ENCODE measurements at places on chromosomes 13 and 19.

DNA sequence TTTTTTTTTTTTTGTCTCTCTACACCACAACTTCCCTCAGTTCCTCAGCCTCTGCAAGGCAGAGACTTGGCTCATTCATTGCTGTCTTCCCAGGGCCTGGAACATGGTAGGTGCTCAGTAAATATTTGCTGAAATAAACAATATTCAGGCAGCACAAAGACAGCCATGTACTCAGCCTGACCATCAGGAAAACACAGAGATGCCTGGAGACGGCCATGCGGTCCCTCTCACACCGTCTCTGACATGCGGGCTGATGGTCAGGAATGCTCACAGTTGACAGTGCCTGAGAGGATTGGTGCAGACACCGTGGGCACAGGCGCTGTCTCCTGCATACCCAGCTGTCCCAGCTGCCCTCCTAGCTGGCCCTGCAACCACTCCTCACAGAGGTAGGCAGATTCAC lies 924 bp downstream of the PRAM1 start:
- no peak for DNase-seq

DNA sequence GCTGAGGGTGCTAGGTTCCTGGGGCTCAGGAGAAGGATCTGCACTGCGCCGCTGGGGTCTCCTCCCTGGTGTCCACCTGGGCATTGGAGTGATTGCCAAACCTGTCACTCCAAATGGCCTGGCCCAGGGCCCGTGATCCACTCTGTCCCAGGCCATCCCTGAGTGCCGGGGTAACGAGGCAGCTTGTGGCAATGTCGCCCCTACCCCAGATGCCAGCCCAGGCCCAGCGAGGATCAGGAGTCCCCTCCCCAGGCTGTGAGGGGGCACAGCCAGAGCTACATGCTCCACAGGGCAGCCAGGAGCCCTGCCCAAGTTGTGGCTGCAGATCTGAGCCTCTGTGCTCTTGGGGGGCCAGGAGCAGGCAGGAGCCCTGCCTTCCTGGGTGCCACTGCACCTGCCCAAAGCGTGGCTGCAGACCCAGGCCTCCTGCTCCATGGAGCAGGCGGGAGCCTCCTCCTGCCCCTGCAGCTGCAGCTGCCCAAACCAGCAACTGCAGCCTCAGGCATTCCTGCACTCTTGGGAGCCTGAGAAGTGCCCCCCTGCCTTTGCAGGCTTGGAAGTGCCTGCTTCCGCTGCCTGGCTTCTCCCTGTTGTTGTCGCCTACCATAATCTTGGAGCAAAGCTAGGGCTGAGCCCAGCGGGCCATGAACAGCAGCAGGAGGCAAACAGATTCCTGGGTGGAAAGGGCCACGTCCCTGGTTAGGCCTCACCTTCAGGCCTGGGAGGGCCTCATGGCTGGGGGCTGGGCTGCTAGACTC lies 4.6 kb downstream of the IGFL4 start:
- no peak for DNase-seq

GRCh38 chr19:49468746-49469447 lies 5.1 kb upstream of the FLT3LG start:
- DNase-seq: peak; percentile 95

- DNase-seq: no peak
Measured at GRCh38 chr19:41859213-41859617, 840 bp upstream of the RPS19 start.

- DNase-seq: no peak
Measured at GRCh38 chr13:107788464-107789165, 426.7 kb downstream of the LIG4 start.

- no peak for DNase-seq
Measured at GRCh38 chr13:35714121-35714520, 237.6 kb upstream of the MAB21L1 start.

DNA sequence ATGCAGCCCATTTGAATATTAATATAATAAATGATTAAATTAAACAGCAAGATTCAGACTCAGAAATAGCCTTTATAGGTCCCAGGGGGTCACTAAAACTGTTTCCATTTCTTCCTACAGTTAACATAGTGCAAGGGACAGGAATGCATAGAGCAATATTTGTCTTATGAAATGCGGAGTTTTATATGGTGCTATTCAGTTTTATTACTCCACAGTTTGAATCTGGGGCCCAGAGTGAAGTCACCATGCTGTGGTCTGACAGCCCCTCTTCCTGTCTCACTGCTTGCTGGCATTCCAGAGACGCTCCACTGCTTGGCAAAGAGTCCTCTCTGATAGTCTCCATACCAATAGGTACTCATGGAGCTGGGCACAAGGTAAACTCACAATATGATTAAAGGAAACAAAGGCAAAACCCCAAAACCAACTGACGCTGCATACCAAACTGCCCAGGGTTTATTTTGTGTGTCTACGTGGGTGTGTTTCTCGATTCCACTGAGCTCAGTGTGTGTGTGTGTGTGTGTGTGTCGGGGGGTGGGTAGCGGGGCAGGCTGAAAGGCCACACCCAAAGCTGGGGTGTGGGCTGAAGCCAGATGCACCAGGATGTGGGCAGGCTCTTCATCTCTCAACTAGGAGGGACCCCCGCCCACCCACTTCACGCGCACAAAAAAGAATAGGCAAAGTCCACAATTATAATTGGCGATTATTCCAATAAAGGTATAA lies 277.9 kb downstream of the TSHZ3 start:
- no peak for DNase-seq

DNA sequence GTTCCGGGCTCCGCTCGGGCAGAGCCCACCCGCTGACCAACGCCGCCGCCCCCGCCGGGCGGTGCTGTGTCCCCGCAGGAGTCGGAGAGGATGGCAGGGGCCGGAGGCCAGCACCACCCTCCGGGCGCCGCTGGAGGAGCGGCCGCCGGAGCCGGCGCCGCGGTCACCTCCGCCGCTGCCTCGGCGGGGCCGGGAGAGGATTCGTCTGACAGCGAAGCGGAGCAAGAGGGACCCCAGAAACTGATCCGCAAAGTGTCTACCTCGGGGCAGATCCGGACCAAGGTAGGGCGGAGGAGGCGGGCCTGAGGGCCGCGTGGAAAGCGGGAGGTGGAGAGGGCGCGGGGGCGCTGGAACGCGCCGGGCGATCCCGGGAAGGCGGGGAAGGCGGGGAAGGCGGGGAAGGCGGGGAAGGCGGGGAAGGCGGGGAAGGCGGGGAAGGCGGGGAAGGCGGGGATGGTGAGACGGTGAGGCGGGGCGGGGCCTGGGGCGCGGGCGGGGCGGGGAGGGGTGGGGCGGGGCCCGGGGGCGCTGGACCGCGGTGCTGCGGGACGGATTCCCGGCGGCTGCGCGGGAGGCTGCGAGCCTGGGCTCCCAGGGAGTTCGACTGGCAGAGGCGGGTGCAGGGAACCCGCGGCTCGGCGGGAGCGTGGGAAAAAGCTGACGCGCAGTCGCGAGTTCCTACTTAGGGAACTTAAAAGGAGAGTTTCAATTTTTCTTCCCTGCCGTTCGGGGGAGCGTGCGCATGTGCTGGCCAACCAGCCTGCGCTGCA lies 421 bp downstream of the DGKH start:
- no peak for DNase-seq

- no peak for DNase-seq
Measured at GRCh38 chr13:74771964-74772363, 637.8 kb upstream of the KLF12 start.

- no peak for DNase-seq
Measured at GRCh38 chr13:79222427-79223205, 183.4 kb downstream of the RBM26 start.

DNA sequence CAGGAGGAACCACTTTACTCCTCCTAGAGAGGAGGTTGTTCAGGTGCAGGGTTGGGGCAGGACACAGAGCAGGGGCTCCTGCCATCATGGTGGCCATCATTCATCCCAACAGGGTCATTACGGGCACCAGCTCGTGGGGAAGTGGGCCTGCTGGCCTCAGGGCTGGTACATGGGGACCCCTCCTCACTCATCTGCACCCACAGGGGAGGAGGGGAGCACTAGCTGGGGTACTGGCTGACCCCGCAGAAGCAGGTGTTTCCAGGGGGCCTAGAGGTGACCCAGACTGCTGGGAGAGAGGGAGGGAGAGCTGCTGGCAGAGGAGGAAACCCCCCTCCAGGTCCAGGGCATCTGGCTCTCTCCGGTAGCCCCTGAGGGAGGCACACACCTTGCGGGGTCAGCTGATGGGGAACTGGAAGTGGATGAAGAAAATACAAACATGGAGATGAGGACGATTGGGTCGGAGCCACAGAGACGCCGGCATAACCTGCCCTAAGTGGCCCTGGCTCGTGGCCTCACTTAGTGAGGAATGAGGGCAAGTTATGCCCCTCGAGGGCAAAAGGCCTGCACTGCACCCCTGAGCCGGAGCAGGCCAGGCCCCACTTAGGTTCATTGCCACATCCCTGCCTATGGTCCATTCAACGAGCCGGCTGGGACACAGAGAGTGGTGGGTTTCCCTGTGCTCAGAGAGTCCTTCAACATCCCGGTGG lies 76.2 kb downstream of the SOX1 start:
- DNase-seq: no peak

- DNase-seq: no peak
Measured at GRCh38 chr19:53980539-53981375, 10.7 kb upstream of the CACNG6 start.

GRCh38 chr13:106083620-106084350 lies 451.7 kb downstream of the EFNB2 start:
- no peak for DNase-seq

DNA sequence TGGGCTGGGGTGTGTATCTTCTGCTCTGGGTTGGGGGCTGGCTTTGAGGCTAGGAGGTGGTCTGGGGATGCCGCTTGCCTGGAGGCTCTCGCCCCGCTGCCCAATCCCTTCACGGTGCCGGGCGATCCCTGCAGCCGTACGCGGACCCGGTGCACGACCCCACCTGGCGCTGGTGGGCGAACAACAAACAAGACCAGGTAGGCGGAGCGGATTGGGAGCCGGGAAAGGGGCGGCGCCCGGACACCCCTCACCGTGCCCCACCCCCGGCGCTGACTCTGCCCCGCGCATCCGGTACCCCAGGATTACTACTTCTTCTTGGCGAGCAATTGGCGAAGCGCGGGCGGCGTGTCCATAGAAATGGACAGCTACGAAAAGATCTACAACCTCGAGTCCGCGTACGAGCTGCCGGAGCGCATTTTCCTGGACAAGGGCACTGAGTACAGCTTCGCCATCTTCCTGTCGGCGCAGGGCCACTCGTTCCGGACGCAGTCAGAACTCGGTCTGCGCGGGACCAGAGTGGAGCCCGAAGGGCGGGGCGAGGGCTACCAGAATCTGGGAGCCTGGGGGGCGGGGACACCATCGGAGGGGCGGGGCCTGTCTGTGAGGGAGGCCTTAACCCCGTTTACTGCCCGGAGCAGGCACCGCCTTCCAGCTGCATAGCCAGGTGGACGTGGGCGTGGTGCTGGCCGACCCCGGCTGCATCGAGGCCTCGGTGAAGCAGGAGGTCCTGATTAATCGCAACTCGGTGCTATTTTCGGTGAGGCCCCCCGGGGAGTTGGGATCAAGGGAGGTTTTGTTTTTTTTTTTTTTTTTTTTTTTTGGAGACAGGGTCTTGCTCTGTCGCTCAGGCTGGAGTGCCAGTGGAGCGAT lies 12.1 kb upstream of the PSMD8 start:
- DNase-seq: no peak

GRCh38 chr13:107545946-107546502 lies 669.3 kb downstream of the LIG4 start:
- DNase-seq: no peak

GRCh38 chr19:32498648-32499200 lies 82.3 kb upstream of the PDCD5 start:
- peak; percentile 63 for DNase-seq

DNA sequence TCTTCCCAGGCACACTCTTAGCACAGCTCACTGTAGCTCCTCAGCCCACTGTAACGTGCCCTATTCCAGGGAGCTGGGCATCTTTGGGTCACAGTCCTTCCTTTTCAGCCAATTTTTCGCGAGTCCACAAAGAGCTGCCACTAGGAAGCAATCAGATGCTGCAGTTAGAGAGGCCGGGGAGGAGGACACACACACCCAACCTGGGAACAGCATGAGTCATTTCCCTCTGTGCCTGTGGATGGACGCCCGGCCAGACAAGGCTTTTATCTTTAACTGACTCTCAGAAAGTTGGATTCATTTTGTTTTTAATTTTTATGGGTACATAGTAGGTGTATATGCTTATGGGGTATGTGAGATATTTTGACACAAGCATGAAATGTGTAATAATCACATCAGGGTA lies 918.6 kb downstream of the UQCRFS1 start:
- no peak for DNase-seq

GRCh38 chr13:83470133-83470797 lies 412.0 kb downstream of the SLITRK1 start:
- DNase-seq: no peak

GRCh38 chr19:55354698-55355212 lies at the start of gene COX6B2:
COX6B2 (minus strand) TSS chr19:55354719; CDS start chr19:55354521, 198 bp downstream.
- no peak for DNase-seq

DNA sequence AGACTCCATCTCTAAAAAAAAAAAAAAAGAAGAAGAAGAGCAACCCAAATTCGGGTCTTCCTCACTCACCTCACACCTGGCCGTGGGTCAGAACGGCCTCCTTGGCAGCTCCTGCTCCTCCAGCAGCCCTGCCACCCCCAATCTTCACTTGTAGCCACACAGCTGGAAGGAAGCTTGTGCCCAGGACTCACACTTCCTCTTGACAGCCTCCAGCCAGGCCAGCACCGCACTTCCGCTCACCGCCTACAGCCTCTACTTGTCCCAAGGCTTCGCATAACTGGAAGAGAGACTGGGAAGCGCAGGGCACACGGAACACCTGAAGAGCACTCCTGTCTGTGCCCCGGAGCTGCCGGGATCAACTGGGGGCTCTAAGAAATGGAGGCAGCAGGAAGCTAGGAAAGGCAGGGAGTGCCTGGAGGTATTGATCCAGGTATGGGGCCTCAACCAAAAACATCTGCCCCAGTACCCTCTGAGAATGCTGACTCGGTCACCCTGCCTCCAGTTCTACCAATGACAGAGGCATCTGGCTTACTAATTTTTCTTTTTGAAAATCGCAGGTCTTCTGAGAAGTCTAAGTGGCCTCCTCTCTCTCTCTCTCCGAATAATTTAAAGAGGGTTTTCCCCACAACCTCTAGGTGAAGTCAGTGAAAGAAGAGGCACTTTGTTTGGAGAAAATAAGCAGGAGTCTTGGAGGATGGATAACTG lies 31.1 kb upstream of the ATP12A start:
- DNase-seq: no peak

- no peak for DNase-seq
Measured at GRCh38 chr13:26111797-26112196, 60.0 kb upstream of the SHISA2 start.

- no peak for DNase-seq
Measured at GRCh38 chr19:35828692-35829301, 16.2 kb upstream of the PRODH2 start.

- no peak for DNase-seq
Measured at GRCh38 chr13:98239162-98240076, 62.4 kb upstream of the RNF113B start.

GRCh38 chr19:31529121-31529520 lies 179.9 kb upstream of the TSHZ3 start:
- DNase-seq: no peak

- DNase-seq: no peak
Measured at GRCh38 chr13:85261757-85262346, 537.4 kb downstream of the SLITRK6 start.

GRCh38 chr19:32886241-32886640 lies 16.7 kb upstream of the SLC7A9 start:
- no peak for DNase-seq

GRCh38 chr19:28914173-28914572 lies 298.8 kb downstream of the UQCRFS1 start:
- DNase-seq: no peak
